ENCODE measurements at places on chromosomes 5 and 9.

GRCh38 chr9:109369285-109369684 lies 48.4 kb upstream of the EPB41L4B start:
- no peak for DNase-seq

DNA sequence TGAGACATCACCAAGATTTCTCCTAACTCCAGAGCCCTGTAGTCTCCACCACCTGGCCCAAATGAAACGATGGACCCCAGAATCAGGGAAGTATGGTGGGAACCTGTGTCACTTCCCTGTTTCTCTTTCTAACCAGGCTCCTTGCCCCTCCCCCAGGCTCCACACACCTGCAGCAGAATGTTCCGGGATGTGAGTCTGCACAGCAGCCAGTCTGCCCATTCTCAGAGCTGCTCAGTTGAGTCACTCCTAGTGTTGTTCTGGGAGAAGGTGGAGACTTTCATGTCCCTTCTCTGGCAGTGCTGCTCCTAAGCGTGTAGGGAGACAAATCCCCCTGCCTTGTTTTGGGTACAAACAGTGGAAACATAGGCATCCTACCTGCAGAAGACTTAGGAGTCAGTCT lies 76.0 kb upstream of the XPA start:
- DNase-seq = no peak

GRCh38 chr9:135081264-135081660 lies 6.2 kb upstream of the OLFM1 start:
- peak; percentile 43 for DNase-seq

DNA sequence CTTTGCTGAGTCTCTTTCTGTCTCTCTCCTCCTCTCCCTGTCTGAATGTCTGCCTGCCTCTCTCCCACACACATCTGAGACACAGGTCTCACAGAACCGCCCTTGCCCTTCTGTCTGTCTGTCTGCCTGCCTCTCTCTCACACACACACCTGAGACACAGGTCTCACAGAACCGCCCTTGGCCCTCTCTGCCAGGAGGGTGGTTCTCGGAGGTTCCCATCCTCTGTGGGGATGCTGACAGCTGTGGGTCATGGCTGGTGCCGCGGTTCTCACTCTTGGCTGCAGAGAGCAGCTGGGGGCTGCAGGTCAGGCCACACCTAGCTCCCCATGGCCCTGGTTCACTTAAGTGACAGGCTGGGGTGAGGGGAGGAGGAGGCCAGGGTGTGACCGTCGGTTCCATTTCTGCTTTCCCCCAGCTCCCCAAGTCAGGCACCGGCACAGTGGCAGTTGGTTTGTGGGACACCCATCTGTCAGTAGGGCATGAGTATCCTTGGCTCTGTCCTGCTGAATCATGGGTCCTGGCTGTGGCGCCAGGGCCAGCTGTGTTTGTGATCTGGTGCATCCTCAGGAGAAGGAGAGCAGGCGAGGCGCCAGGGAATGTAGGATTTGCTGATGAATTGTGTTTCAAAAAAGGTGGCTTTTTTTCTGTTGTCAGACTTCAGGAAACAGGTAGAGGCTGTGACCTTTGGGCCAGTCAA lies 42.3 kb upstream of the CLPTM1L start:
- no peak for DNase-seq
